ENCODE measurements at places on chromosomes 2 and 18.

GRCh38 chr2:100924122-100924519 is 78.0 kb upstream of the RPL31 start:
- DNase-seq, result no peak

DNA sequence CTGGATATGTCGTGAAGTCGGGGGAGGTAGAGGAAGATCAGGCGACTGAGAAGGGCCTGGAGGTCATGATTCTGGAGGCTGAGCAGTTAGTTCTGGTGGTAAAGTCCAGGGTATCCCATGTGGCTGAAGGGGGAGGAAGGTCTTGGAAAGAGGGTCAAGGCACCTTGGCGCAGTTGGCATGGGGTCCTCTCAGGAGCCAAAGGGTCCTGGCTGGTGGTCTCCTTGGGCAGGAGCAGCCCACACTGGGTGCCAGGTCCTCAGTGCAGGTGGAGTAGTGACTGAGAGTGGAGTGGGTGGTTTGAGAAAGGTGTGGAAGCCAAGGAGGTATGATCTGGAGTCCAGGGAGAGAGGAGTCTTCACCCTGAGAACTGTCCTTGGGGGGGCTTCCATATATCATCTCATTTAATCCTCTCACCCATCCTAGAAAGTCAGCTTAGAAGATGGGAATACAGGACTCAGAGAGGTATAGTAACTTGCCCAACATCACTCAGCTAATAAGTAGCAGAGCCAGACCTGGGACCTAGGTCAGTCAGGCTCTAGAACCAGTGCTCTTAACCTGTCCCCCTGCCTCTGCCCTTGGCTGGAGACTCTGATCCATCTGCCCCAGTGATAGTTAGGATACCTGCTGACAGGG is 24.5 kb downstream of the FBXO41 start:
- DNase-seq, result no peak

GRCh38 chr2:47227532-47228279 is 72.6 kb upstream of the STPG4 start:
- DNase-seq, result no peak

DNA sequence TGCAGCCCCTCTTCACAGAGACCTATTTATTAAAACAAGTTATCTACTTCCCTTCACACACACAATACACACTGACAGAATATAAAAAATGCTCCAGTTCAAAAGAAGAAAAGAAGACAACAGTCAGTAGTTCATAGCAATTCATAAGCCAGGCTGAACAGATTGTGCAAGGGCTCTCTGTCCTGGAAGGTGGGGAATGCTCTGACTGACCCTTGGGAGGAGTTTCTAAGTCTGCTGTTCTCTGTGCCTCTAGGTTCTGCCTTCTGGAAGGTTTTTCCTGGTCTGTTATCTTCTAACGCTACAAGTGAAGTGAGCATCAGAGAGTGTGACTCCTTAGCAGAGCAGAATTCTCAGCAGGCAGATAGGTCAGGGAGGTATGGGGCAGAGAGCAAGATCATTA is 35.7 kb downstream of the SP3 start:
- DNase-seq, result no peak

DNA sequence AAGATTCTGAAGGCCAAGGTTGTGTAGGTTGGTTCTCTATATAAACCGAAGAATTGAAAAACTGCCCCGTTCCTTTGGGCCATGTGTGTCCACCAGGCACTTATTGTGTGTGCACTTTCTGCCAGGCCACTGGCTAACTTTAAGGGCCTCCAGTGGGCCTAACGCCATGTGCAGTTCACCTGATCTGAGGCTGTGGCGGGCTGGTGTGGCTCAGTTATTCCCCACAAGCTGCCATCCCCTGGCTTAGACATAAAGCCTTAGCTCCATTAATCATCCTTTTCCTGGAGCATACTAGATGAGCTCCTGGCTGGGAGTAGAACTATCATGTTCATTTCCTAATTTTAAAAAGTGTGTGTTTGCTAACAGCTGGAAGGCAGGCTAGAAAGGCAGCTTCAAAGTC is 304.1 kb upstream of the TNP1 start:
- DNase-seq, result no peak

DNA sequence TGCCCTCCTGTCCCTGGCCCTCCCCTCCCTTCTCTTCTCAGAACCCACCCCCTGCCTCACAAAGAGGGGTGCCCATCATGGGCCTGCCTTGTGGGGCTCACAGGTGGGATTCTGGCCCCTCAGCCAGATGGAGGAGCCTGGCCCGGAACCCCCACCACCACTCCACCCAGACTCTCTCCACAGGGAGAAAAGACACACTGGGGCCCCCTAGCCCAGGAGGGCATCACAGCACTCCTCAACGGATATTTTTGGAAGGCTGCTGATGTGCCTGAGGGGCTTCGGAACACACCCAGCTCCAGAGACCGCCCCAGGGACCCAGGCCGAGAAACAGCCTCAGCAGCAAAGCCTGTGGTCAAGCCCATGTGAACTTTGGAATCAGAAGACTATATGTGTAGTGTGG is 9.9 kb downstream of the KCNIP3 start:
- DNase-seq, result no peak

DNA sequence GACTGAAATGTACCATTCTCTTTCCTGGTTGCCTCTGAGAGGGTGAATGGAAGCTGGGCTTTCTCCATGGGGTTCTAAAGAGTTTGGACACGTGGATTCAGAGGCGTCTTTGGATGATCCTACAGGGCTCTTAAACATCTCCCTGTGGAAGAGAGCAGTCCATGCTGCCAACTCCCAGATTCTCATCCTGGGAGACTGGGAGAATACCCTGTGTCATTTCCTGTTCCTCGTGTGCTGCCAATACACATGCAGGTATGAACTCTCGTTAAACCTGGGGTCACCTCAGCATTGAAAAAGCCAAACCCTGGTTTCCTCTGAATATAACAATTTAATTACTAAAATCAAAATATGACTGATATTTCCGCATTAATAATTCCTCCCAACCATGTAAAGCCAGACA is 73.3 kb upstream of the NT5C1B start:
- no peak for DNase-seq

DNA sequence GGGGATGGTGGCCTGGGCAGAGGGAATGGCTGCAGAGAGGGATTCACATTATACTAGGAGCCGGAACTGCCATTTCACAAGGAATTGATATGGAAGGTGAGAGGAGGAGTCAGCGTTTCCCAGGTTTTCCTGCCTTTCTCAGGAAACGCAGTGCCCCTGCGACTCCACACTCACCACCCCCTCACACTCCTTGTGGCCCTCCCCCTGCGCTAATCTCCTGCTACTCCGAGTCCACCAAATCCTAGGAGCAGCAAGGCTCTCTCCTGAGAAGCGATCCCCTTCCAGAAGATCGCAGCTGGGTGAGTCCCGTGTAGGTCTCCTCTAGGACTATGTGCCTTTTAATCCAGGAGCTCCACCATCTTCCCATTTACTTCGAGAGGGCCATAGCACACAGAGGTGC is 140.6 kb downstream of the VAPA start:
- no peak for DNase-seq

DNA sequence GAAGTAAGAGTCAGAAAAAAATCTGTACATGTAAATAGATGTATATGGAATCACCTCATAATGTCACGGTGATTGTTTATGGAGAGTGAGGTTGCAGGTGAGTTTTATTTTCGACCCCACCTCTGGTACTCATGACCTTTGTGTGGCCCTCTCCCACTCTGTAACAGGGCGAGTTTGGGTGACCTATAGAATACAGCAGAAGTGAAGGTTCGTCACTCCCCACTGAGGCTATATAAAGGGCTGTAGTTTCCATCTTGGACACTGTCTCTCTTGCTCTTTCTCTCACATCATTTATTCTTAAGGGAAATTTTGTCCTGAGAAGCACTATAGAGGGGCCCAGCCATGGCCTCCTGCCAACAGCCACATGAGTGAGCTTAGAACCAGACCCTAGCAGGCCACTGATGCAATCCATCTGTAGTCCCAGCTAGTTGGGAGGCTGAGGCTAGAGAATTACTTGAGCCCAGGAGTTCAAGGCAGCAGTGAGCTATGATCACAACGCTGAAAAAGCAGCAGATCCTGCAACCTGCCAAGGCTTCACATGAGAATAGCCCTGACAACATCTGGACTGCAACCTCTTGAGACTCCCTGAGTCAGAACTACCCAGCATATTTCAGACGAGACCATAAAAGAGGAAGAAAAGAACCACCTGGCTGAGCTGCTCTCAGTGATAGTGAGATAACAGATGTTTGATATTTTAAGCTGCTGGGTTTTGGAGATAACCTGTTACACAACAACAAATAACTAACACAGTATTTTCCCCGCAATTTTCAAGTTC is 74.3 kb upstream of the SLC1A4 start:
- peak; percentile 48 for DNase-seq

DNA sequence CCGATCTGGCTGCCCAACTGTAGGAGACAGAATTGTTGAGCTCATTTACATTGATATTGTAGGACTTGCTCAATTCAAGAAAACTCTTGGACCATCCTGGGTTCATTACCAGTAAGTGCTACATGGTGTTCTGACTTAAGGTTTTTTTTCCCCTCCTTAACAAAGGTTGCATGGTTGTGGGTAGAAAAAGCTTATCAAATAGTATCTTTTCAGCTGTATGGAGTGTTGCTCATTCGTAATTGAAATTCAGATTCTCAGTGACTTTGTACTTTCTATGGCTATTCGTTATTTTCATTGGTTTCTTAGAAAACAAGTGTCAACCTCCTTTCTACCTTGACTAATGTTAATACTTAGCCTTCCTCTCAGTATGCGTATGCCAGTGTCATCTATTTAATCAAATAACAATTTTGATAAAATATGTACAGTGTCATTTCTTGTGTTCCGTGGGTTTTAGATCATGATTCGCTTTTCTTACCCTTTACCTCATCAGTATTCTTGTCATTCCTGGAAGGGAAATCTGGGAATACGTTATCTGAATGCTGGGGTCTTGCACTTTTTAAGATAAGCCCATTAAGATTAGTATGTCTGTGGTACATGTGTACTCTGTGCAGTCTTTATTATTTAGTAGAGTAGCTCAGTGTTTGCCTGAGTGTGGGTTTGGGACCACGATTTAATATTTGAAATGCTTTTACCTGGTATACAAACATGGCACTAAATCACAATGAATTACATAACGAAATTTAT is 91.3 kb downstream of the MGAT5 start:
- DNase-seq, result no peak

- no peak for DNase-seq
Measured at GRCh38 chr2:109645412-109646184, 31.4 kb downstream of the SOWAHC start.

- no peak for DNase-seq
Measured at GRCh38 chr2:138763971-138764370, 16.2 kb downstream of the NXPH2 start.

GRCh38 chr2:10220902-10221391 is 81.8 kb upstream of the HPCAL1 start:
- DNase-seq, result peak; percentile 84

DNA sequence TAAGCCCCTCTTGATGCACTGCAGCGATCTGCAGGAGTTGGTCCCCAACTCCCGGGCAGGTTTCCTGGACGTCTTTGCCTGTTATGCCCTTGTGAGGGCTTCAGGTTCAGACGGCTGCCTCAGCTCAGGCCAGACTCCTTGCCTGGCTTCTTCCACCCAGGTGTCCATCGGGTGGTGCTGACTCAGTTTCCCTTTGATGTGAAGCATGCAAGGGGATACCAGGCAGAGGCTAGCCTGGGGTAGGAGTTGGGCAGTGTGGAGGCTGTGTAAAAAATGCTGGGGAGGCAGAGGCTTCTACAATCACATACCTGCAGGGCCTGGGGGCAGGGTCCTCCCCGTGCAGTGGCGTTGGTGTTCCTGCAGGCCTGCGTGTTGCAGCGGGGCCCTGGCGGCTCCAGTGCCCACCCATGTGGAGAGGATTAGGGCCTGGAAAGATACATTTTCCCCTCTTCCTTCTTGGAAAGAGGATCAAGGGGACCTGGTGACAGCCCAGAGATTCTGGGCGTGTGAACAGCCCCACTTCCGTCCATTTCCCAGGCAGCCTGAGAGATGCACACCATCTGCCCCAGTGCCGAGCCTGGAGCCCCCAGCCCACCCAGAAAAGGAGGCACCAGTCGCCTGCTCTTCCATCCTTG is 338.3 kb downstream of the DYSF start:
- DNase-seq, result no peak

- no peak for DNase-seq
Measured at GRCh38 chr18:55086906-55087305, 127.6 kb upstream of the CCDC68 start.

DNA sequence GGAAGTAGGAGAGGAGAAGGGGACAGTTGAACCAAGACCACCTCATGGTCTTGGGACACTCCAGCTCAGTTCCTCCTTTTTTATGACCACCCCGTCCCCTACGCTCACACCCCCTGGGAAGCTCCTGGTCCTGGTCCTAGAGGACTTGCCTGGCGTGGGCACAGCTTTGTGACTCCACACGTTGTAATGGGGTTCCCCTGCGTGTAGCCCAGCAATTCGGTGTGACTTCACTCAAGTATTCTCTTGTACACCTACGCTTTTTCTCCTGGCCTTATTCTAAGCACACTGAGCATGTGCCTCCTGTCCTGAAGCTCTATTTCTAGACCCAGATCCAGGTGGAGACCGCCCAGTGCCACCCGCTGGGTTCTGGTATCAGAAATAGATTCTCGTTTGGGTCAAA is 36.1 kb upstream of the B3GNT7 start:
- no peak for DNase-seq

DNA sequence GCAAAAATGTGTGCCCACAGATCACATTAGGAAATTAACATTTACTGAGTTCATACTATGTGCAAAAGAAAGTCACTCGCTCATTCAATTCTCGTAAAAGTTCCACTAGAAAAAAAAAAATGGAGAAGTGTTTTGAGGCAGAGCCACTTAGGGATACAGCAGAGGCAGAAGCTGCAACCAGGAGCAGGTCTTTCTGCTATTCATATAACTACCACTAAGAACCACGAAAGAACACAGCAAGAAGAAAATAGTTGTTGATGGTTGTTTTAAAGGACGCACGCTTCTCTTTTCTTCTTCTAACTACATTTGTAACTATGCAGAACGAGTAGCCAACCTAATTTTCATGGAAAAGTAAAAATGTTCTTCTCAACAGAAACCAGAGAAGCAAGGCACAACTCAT is 45.0 kb downstream of the ROCK2 start:
- no peak for DNase-seq

DNA sequence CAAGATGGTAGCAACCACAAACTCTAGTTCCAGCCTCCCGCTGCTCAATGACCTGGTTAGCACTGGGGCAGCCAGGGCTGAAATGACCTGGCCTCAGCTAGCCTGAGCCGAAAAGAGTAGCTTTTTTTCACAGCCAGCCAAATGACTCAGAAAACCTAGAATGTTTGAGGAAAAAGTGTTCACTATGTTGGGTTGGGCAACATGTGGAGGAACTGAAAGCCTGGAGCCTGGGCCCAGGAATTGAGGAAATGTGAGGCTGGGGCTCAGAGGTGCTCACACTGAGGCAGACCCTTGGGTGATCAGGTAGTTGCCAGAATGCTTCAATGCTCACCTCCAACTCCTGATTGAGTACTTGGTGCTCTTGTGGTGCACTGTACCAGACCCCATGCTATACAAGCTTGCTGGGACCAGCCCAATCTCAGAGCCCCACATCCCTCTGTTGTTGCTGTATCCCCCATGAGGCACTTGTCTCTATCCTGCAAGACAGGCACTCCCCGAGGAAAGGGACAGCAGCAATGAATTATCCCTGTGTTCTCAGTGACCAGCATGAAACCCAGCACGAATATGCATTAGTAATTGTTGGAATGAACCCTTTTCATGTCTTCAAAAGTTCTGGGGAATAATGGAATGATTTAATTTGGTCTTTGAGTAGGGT is 116.2 kb downstream of the USP34 start:
- no peak for DNase-seq

- DNase-seq, result no peak
Measured at GRCh38 chr18:35672897-35673296, 91.4 kb downstream of the GALNT1 start.
